ENCODE measurements at places on chromosomes 1 and 21. TPM values are rescaled to one million over a fixed set of nuclear protein-coding genes. Genes with fewer than 3 reads are reported as not detected.
A peak's percentile ranks its signal among the peaks of the same experiment; 100 is the strongest.

Gene MYBPH
- total RNA-seq: not detected

GRCh38 chr1:117670976-117671780, 65.3 kb downstream of the TENT5C start:
- H3K4me1 ChIP-seq: peaks cover 57% of the 10 kb centered on the region
- H3K27ac ChIP-seq: no peak overlapping the region
- no peaks in the 10 kb centered on the region for H3K27me3 ChIP-seq
- H3K36me3 ChIP-seq: no peaks in the 10 kb centered on the region
- H3K4me3 ChIP-seq: no peak overlapping the region

Gene TNFAIP8L2
- total RNA-seq: 3.9 TPM

DNA sequence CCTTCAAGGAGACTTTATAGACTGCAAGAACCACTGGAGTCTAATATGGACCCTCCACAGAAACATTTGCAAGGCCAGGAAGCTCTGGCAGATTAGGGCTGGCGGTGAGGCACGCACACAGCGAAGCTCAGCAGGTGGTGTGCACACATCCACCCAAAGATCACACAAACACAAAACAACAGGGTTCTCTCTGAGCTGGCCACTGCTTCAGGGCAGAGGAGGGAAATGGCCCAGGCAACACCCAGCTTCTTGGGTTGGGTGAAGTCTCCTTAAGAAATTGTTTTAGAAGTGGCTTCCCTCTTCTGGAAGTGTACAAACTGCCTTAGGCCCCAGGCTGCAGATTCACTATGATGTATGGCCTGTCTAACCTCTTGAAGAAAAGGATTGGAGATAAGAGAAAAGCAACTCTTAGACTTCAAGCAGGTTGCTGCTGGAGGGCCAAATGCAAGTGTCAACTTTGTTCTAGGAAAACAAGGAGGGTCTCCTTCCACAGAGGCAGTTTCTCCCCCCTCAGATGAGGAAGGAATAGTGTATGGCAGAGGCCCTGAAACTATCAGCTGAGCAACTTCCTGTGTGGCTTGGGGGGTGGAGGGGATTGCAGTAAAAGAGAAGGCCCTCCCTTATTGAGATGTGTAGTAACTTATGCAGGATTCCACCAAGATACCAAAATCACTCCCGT, 2.0 kb downstream of the RCSD1 start:
- no peak for DNase-seq
- H3K27ac ChIP-seq: peak overlapping the region; percentile 39
- H3K4me3 ChIP-seq: peak overlapping the region; percentile 19
- no peaks in the 10 kb centered on the region for H3K36me3 ChIP-seq
- peaks cover 18% of the 10 kb centered on the region for H3K4me1 ChIP-seq
- H3K27me3 ChIP-seq: no peaks in the 10 kb centered on the region

Gene PSRC1
- 2.5 TPM for total RNA-seq

DNA sequence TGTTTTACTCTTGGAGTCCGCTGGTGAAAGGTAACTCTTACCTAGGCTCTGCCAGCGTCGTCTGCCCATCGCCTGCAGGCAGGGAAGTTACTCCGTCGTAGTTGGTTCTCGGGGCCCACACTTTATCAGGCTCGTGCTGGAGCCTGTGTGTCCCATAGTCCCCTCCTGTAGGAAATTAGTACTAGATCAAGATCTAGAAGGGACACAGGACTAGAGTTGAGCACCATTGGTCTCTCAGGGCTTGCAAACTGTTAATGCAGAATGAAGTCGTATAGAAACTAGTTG, 940 bp downstream of the SRRM1 start:
- no peak overlapping the region for H3K27ac ChIP-seq
- H3K36me3 ChIP-seq: peaks cover 20% of the 10 kb centered on the region
- no peaks in the 10 kb centered on the region for H3K27me3 ChIP-seq
- H3K4me3 ChIP-seq: peak overlapping the region; percentile 90
- H3K4me1 ChIP-seq: peaks cover 24% of the 10 kb centered on the region

Gene ACTL8
- not detected for total RNA-seq

DNA sequence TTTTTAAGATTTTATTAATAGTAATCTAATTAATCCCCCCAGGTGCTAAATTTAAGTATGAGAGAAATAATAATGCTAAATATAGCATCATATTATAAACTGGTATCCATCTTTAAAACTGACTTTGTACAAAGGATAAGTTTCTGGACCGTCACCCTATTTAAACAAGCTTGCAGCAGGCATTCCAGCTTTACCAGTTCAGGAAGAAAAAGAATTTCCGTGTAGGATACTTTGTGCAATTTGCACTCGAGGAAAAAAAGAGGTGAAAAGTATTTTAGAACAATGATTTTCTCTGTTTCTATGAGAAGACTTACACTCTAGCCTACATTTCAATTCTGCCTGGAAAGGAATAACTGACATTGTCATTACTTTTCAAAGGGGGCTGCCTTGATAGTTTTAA, 27.6 kb downstream of the HMCN1 start:
- H3K36me3 ChIP-seq: no peaks in the 10 kb centered on the region
- no peaks in the 10 kb centered on the region for H3K27me3 ChIP-seq
- DNase-seq: no peak
- H3K4me1 ChIP-seq: peaks cover 8% of the 10 kb centered on the region

DNA sequence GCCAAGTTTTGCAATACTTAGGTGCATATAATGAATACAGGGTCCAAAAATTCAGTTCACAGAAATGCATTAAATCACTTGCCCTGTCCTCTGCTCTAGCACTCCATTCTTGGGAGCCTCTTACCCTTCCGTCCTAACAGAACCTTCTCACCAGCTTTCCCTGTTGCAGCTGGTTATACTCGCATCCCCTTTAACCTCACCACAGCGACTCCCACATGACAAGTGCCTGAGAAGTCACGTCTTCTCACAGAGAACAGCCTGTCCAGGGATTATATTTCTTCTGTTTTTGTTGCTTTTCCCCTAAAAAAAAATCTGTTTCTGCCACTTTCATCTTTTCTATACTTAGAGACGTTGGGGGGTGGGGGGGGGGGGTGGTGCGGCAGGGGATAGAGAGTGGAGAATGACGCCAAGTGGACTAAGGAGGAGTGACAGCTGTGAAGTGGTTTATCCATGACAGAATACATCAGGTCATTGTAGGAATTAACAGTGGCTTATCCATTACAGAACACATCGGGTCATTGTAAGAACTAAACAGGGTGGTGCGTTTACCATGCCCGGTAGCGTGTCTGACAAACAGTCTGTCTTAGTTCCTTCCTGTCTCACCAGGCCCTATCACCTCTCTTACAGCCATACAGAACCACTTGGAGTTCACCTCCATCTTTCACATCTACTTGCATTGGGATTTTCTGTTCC, 117.6 kb downstream of the UBE2U start:
- H3K27ac ChIP-seq: no peak overlapping the region
- H3K27me3 ChIP-seq: no peaks in the 10 kb centered on the region
- DNase-seq: no peak
- no peaks in the 10 kb centered on the region for H3K4me1 ChIP-seq

Gene TTLL10
- total RNA-seq: not detected

DNA sequence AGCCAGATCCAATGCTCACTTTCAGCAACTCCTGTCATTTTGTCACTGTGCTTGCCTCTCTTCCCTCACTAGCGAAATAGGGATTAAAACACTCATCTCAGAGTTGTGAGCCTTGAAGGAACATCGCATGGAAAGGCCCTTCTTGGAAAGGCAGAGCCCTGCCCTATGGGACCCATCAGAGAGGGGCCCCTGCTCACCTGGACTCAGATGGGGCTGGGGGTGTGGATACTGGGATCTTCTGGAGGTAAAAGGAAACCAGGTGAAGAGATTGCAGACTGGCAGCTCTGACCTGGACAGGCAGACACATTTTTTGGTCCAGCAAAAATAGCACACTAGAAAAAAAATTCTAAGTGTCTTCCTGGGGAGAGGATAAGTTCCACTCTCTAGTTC, 54.2 kb upstream of the EPS8L3 start:
- no peak overlapping the region for H3K27ac ChIP-seq
- H3K4me1 ChIP-seq: peaks cover 50% of the 10 kb centered on the region
- no peak for DNase-seq
- H3K27me3 ChIP-seq: no peaks in the 10 kb centered on the region
- no peaks in the 10 kb centered on the region for H3K36me3 ChIP-seq

GRCh38 chr1:65959896-65960567, 167.3 kb downstream of the PDE4B start:
- H3K27ac ChIP-seq: no peak overlapping the region
- no peaks in the 10 kb centered on the region for H3K27me3 ChIP-seq
- H3K4me3 ChIP-seq: peak overlapping the region; percentile 16
- no peaks in the 10 kb centered on the region for H3K36me3 ChIP-seq

DNA sequence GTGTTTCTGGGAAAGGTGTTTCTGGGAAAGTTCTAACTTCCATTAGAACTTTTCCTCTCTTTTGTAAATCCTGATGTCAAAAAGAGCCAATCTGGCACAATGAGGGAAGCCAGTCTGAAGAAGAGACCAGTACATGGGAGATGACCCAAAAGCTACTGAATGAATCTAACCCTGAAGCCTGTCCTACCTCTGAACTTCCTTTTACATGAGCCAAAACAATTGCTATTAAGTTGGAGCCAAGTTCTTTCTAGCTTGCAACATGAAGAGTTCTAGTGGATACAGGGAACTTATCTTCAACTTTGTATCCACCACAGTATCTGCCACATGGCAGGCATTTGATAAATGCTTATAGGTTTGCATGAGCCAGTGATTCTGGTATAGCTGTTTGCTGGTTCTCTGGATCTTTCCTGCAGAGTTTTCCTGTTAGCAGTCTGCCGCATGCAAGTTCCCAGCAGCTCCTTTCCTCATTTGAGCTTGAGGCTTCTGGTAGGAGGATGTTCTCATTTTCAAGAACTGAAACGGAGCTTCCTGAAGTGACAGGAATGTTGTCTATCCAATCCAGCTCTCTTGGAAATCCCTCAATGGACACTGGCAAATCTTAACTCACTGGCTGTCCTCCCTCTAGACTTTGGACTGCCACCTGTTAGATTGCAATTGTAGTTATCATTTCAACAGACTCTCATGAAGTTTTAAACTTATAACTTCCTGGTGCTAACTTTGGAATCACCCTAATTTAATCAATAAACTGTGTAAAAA, 73.1 kb upstream of the LPGAT1 start:
- no peak for DNase-seq
- H3K4me3 ChIP-seq: no peak overlapping the region
- no peak overlapping the region for H3K27ac ChIP-seq
- H3K36me3 ChIP-seq: no peaks in the 10 kb centered on the region
- H3K27me3 ChIP-seq: no peaks in the 10 kb centered on the region
- no peaks in the 10 kb centered on the region for H3K4me1 ChIP-seq

GRCh38 chr1:211741116-211741515, 65.7 kb upstream of the NEK2 start:
- H3K4me3 ChIP-seq: no peak overlapping the region
- H3K4me1 ChIP-seq: no peaks in the 10 kb centered on the region
- no peaks in the 10 kb centered on the region for H3K36me3 ChIP-seq

GRCh38 chr1:228500143-228500734, 13.1 kb downstream of the RNF187 start:
- peaks cover 7% of the 10 kb centered on the region for H3K36me3 ChIP-seq
- no peaks in the 10 kb centered on the region for H3K4me1 ChIP-seq
- H3K4me3 ChIP-seq: no peak overlapping the region
